ENCODE measurements at places on chromosomes 2 and 18.
A peak's percentile ranks its signal among the peaks of the same experiment; 100 is the strongest.

DNA sequence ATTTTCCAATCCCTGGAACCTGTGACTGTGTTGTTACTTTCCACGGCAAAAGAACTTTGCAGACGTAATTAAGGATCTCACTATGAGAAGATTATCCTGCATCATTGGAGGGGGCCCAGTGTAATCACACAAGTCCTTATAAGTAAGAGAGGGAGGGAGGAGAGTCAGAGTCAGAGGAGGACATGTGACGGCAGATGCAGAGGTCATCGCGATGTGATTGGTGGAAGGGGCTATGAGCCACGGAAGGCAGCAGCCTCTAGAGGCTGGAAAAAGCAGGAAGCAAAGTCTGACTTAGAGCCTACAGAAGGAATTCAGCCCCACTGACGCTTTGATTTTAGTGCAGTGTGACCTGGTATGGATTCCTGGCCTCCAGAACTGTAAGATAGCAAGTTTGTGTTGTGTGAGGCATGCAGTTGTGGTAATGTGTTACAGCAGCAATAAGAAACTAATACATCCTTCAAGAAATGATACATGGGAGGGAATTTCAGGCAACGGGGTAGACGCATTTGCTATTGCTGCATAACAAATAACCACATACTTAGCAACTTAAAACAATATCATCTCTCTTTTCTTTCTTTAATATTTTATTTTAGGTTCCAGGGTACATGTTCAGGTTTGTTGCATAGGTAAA lies 112.7 kb upstream of the SERPINE2 start:
- no peak for DNase-seq

DNA sequence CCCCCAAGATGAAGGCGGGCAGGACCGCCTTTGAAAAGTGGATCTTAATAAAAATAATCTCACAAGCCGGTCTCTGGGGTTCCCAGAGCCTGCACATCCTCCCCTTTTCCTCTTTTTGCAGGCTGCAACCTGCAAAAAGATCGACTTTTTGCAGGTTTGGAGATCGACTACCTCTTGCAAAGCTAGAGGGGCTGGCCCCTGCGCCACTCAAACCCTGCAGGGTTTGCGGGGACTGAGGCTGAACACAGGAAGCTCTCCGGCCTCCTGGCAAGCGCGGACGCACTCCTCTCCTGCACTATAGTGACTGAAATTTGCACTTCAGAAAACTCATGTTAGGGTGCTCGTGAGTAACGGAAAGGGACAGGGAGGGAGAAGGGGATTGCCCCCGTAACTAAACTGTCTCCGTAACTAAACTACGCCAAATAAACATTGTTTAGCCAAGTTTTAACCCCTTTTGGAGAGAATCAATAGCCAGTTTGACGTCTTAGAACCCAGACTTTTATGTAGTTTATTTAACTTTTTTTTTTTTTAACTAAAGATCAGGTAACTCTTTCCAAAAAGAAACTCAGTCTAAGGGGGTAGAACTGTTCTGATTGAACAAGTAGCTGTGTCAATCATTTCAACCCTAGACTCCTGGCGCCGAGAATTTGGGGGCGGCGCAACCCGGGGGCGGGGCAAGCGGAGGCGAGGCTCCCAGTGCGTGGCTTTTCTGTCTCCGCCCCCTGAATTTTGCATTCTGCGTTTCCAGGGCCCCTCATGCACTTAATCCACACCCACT lies 2.5 kb downstream of the IGFBP5 start:
- DNase-seq = peak; percentile 89

- DNase-seq = no peak
These were observed 339.0 kb upstream of the ETAA1 start for GRCh38 chr2:67057901-67058703.

- no peak for DNase-seq
These were observed 177.4 kb downstream of the PARD3B start for GRCh38 chr2:204722691-204723090.

DNA sequence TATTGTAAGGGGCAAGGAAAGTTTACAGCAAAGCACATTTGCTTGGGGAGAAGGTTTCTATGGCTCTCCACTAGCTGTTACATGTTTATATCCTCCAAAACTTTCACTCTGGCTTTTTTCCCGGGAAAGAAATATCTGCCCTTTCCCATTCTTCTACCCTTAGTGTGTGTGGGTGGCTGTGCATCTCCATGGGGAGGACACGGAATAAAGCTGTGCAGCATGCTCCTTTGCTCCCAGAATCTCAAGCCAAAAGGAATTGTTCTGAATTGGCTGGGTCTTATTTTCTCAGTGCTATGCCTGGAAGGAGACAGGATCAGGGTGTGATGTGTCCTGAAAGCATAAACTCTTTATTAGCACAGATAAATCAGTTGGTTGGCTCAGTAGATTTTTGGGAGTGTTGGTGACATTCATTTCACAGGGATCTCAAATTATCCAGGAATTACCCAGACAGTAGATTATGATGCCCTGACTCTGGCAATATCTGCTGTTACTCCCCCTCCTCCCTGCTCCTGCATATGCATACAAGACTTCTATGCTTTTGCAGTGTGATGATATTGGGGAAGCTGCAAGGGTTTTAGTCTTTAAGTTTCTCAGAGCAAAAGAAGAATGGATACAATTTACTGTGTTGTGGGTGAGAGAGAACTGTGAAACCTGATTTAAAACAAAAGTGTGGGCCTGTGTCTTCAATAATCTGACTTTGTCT lies 63.1 kb downstream of the PARD3B start:
- DNase-seq = peak; percentile 43

DNA sequence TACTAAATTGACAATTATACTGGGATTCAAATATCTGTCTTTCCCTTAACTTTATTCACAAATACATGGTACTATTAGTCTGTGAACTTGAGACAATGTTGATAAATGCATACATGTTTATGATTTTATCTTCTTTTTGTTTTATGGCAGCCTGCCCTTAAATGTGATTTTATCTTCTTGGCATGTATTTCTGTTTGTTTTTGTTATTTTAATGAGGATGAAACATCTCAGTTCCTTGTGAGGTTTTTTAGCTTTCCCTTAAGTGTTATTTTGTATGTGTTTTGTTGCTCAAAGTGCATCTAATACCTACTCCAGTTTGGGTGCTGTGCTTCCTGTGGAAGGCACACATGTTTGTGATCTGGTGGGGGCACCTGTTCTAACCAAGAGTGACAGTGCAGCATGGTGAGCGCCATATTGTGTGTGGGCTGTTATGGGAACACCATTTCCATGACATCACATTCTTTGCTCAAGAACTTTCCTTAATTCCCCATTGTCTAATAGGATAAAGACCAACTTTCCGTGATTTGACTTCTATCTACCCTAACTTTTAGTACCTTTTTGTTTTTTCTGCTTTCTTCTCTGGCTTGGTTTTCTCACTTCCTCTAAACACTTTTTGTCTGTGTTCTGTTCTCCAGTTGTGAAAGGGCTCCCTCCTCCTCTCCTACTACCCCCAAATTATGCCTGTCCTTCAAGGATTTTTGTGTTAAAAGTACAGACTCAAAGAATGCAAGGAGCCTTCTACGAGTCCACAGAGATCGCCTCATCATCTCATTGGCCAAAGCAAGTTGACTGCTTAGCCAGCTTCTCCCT lies 162.1 kb upstream of the TTC39C start:
- no peak for DNase-seq

- no peak for DNase-seq
These were observed 4.1 kb downstream of the ITGA6 start for GRCh38 chr2:172431463-172431862.

- no peak for DNase-seq
These were observed 16.9 kb downstream of the RAB31 start for GRCh38 chr18:9724797-9725585.

- peak; percentile 79 for DNase-seq
These were observed 77.4 kb downstream of the LRRFIP1 start for GRCh38 chr2:237704501-237705434.

GRCh38 chr2:16093639-16094529 lies 153.5 kb downstream of the MYCN start:
- DNase-seq = peak; percentile 35

DNA sequence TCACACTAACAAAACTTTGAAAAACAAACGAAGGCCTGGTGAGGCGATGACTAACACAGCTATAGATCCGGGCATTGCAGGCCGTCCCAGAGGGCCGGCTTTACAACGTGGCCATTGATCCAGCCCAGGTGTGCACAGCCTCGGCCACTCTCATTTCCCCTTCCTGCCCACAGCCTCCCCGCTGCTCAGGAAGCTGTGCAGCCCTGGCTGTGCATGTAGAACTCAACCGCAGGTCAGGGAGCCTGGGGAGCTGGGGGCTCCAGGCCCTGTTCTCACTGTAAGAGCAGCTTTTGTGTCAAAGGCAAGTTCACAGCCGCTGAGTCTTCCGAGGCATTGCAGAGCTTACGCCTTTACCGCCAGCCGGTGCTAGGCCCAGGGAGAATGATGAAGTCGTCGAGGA lies 87.2 kb downstream of the LONRF2 start:
- DNase-seq = no peak

DNA sequence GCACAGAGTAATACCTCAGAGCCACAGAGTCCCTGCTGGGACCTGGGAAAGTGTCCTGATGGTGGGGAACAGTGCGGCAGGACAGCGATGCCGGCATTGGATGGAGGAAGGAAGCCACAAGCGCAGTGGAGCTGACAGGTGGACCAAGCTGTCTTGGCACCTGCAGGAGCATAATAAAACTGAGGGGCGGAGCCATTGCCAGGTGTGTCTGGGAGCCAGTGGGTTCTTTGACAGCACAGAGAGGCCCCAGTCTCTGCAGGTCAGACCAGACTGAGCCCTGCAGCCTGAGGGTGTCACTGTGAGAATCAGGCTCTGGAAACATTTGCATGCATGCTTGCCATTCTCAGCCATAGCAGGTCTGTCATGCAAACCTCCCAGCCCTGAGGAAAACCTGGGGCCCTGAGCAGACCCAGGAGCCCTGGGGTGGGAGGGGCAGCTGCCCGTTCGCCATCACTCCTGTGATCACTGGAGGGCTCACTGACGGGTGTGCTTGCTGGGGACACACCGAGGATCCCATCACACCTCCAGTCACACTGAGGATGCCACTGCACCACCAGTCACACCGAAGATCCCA lies 210.5 kb upstream of the HDAC4 start:
- no peak for DNase-seq

- DNase-seq = peak; percentile 54
These were observed 218.6 kb downstream of the DYM start for GRCh38 chr18:49241852-49242251.

DNA sequence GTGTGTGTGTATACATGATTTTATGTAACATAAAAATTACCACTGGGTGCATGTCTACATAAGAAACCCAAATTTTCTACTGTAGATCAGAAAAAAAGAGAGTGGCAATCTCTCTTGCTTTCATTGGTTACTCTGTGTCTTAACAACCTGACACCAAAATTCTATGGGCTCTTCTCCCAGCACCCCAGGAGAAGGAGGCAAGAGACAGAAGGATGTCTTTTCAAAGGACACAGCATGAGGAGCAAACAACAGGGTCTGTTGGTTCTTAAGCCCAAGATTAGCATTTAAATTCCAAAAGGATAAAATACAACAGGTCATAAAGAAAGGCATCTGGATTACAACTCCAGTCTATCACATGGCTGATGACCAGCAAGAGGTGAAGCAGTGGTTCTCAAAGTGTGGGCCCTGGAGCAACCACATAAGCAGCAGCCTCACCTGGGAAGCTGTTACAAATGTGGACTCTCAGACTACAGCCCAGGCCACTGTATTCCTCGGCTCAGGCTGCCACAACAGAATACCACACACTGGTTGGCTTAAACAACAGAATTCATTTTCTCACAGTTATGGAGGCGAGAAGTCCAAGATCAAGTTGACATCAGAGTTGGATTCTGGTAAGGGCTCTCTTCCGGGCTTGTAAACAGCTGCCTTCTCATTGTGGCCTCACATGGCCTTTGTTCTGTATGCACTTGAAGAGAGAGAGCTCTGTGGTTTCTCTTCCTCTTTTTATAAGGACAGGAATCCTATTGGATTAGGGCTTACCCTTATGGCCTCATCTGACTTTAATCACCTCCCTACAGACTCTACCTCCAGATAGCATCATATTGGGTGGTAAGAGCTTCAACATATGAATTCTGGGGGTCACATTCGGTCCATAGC lies 79.8 kb upstream of the RNF152 start:
- DNase-seq = no peak

- DNase-seq = no peak
These were observed 274.0 kb downstream of the TCF4 start for GRCh38 chr18:55314031-55314430.

DNA sequence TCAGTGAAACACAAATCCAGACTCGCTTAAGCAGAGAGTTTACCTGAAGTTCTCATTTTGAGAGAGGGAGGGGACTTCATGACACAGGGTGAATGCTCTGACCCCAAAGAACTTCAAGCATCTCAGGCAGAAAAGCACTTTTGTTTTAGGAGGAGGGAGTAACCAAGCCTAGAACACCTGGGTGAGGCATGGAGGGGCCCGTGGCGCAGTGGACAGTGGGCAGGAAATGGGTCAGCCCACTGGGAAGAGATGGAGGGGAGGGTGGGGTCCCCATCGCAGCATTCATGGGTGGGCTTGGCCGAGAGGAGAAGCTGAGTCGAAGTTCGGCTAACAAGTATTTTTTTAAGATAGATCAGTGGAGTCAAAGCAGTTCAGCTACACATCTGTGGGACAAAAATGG lies 67.9 kb downstream of the SH3YL1 start:
- no peak for DNase-seq

DNA sequence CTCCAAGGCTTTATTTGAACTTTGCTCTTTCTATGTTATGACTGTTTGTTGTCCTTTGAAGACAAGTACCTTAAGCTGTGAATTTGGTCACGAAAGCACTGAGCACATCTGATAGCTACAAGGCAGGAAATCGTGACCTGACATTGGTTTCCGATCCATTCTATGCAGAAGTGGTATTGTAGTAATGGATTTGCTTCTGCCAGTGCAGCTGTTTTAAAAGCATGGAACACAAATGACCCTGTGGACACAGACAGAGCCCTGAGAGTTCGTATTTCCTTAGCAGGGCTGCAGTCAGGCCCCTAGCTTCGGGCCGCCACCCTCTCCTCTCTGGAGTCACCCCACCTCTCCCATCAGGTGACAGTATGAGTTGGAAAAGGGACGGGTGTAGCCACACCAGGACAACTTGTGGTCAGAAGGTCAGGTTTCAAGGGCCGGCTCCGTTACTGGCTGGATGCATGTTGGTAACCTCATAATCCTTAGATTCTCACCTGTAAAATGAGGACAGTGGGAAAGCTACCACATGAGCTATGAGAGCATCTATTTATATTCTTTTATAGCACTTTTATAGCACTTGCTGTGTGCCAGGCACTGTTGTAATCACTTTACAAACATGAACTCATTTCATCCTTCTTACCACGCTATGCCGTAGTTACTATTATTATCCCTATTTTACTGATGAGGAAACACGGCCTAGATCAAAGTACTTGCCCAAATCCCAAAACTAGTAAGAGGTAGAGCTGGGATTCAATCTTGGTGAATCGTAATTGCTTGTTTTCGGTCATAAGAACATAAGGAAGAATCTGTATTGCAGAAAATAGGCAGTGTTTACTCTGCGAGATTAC lies 70.2 kb downstream of the SPATS2L start:
- DNase-seq = no peak

- peak; percentile 56 for DNase-seq
These were observed 88.0 kb upstream of the RTN4 start for GRCh38 chr2:55138014-55138881.

Measured in astrocyte of the hippocampus (primary cell).